ENCODE measurements at places on chromosomes 3 and 15. TPM values are rescaled to one million over a fixed set of nuclear protein-coding genes. Genes with fewer than 3 reads are reported as not detected.
A peak's percentile ranks its signal among the peaks of the same experiment; 100 is the strongest.

ROPN1 gene
- total RNA-seq, result not detected

- no peaks in the 10 kb centered on the region for H3K27me3 ChIP-seq
- peak overlapping the region; percentile 78 for H3K4me3 ChIP-seq
- H3K4me1 ChIP-seq, result peaks cover 26% of the 10 kb centered on the region
These were observed 422 bp upstream of the SETMAR start for GRCh38 chr3:4302747-4303146.

- DNase-seq, result no peak
- H3K27me3 ChIP-seq, result no peaks in the 10 kb centered on the region
- H3K4me3 ChIP-seq, result no peak overlapping the region
These were observed 80.8 kb downstream of the PCCB start for GRCh38 chr3:136330900-136331299.

- no peak for DNase-seq
- H3K4me3 ChIP-seq, result no peak overlapping the region
- no peaks in the 10 kb centered on the region for H3K27me3 ChIP-seq
- no peak overlapping the region for H3K27ac ChIP-seq
These were observed 56.6 kb downstream of the SH3GL3 start for GRCh38 chr15:83503595-83504364.

DNA sequence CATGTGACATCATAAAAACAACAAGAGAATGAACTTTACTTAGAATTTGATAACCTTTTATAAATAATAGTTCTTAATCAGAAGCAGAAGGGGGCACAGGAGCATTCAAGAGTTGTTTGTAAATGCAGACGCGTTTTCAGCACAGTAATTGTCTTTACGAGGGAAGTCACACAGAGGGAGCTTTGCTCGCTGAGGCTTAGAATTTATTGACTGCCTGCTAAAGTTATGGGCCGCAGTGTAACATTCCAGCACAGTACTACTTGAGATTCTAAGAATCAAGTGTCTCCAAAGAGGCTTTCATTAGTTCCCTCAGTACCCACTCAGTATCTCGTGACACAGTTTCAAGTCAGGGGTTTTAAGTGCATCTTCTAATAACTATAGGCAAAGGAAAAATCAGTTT lies 288.7 kb downstream of the NR2F2 start:
- H3K36me3 ChIP-seq, result no peaks in the 10 kb centered on the region
- H3K27ac ChIP-seq, result no peak overlapping the region
- H3K27me3 ChIP-seq, result peaks cover 12% of the 10 kb centered on the region
- no peaks in the 10 kb centered on the region for H3K4me1 ChIP-seq

All from upper lobe of right lung (tissue), 1 donor.